ENCODE measurements at places on chromosomes 2 and 18.

- DNase-seq, result no peak
Measured at GRCh38 chr2:112924360-112924759, 13.4 kb downstream of the IL37 start.

GRCh38 chr2:230685178-230685577 lies 27.5 kb upstream of the CAB39 start:
- no peak for DNase-seq

DNA sequence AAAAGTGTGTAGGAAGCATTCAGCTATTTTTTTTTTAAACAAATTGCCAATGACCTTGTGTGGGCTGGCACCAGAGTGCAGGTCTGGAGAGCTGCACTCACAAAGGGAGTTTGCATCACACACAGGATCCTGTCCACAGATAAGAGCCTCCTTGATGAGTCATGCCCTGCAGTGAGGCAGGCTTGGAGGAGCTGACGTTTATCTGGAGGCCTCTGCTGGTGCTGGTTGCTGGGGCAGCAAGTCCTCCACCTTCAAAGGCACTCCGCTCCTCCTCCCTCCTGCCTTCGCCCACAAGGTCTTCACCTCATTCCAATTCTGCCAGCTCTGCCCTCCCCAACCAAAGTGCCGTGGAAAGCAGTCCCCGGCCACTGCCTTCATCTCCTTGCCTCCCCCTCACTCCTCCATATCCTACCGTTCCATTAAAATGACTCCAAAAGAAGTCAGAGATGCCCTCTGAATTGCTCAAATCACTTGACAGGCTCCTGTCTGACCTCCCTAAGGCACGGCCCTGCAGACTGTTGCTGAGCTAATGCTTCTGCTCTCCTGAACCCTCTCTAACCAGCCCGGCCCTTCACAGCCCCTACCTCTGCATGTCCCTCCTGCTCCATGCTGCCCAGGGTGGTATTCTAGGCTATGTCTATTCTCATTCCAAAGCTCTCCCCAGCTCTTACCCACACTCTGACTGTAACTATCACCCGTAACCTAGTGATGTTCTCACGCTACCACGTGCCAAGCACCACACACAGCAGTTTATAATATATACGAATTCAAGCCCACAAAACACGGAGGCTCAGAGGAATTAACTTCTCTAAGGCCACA lies 30.9 kb downstream of the LONRF2 start:
- DNase-seq, result no peak

DNA sequence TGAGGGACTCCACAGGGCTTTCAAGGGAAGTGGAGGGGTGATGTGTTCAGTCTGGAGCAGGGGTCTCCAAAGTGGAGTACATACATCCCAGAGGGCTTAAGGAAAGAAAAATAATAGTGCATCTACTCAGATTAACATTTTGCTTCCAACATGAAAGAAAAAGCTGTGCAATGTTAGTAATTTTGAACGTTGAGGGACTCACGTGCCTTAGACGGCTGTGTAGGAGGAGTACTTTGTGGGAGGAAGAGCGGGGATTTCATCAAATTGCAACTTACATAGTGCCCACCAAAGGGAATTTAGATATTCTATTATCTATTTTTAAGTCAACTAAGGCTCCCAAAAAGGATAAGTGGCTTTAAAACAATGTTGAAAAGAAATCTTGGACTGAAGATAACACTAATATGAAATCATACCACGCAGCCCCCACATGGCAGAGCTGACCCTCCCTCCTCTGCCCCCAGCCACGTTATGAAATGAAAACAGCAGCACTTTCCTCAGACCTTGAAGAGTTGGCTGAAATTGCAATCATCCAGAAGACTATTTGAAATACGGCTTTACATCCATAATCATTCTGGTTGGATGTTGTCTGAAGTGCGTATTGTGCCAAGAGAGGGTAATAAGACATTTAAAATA lies 42.9 kb downstream of the MEX3C start:
- DNase-seq, result no peak

DNA sequence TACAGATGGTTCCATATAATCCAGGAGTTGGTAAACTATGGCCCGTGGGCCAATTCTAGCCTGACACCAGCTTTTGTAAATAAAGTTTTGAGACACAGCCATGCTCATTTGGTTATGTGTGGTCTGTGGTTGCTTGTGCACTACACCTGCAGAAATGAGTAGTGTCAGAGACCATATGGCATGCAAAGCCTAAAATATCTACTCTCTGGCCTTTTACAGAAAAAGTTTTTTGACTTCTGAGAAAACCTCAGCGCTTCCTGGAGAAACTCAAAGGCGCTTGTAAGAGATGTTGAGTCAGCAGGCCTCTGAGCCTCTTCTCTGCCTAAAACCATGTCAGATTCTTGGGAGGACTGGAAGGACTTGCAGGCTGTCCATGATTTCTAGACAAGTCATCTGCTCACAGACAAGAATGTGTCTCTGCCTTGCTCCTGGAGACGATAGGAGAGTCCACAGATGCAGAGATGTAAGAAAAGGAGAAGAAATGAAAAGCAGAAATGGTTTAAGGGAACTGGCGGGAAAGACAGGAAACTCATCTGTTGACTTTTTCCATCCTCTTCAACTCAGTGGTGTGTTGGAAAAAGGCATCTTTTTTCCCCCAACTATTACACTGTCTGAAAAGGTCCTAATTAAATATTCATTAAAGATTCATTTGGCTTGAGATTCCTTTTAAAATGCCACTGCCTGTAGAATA lies 5.2 kb downstream of the TTC39C start:
- DNase-seq, result no peak

GRCh38 chr18:40851014-40851429 lies 1104.0 kb upstream of the PIK3C3 start:
- DNase-seq, result no peak

DNA sequence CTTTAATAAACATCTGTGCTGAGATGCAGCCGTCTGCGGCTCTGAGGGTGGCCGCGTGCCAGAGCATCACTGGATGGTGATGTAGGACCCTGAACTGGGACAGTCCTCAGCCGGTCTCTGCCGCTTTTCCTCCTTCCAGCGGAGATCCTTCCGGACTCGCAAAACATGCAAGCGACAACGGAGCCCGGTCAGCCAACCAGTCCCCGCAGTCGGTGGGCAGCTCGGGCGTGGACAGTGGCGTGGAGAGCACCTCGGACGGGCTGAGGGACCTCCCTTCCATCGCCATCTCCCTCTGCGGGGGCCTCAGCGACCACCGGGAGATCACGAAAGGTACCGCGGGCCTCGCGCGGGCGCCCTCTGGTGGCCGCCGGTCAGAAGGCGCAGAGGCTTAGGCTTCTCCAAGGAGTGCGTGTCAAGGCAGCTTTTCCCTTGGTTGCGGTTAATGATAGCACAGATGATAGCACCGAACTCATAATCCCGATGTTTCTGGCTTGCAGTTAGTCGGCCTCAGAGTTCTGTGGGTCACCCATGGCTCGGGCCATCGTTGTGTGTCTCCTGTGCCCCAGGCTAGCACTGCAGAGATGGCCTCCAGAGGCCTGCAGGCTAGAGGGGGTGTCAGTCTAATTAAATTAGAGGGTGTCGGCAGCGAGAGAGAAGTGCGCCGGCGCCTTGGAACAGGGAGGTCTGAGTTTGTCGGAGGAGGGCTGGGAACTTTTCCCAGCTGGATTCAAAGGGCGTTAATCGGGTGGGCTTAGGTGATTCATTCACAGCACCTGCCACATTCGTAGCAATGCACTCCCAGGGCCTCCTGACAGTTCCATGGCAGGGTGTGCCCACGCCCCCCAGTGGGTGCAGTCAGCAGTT lies 38.5 kb downstream of the LPIN1 start:
- no peak for DNase-seq

Data from esophagus squamous epithelium (tissue), 5 donors.